Omental fat pad (tissue), 4 donors: ENCODE measurements at places on chromosomes 2 and 18.

- no peak for DNase-seq
Measured at GRCh38 chr18:27582760-27583412, 397.8 kb upstream of the CHST9 start.

DNA sequence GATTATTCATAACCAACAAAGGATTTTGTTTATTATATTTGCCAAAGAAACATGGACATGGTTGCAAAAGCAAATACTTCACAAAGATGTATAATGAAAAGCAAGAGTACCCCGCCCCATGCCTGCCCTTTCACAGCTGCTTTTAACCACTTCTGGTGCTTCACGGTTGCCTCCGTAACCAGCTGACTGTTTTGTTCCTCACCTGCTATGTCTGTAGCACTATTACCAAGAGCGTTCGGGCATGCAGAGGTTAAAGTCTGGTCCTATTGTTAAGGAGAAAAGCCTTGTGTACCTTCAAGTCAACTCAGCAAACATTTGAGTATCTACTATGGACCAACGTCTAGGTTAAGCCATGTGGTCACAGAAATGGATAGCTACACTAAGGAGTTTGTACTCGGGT lies 115.2 kb upstream of the FOSL2 start:
- no peak for DNase-seq

GRCh38 chr2:133516405-133517026 lies 51.7 kb downstream of the NCKAP5 start:
- DNase-seq: no peak

- DNase-seq: no peak
Measured at GRCh38 chr18:50802141-50802540, 17.7 kb downstream of the MRO start.

DNA sequence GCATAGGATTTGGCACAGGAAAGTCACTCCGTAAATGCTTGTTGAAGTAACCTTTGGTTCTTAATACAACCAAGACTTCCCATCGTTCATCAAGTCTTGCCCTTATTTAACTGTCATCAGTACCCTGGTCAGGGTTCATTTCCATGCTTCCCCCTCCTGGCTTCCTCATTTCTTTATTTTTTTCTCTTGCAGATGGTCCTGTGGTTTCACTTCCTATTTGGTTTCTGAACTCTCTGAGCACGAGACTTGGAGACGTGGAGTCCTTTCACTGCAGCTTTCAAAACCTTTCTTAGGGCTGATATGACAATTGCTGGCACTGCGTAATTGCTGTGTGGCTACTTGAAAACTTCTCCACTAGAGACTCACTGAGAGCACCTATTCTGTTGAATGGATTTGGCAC lies 59.9 kb upstream of the PID1 start:
- DNase-seq: no peak

- DNase-seq: no peak
Measured at GRCh38 chr18:55078303-55078932, 119.2 kb upstream of the CCDC68 start.

DNA sequence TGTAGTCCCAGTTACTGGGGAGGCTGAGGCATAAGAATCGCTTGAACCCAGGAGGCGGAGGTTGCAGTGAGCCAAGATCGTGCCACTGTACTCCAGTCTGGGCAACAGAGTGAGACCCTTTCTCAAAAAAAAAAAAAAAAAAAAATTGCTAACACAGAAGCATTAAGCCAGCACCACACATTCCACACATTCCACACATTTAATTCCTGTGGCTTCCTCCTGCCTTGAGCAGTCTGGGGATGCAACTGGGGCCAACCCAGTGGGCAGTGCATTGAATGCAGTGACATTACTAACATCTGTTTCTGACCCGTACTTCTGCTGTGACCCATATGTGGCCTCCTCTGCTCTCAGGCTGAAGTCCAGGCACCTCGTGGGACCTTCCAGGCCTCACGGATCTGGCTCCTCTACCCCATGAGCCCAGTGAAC lies 107.0 kb downstream of the BCL2L11 start:
- no peak for DNase-seq

- DNase-seq: no peak
Measured at GRCh38 chr2:118097657-118098056, 9.4 kb downstream of the INSIG2 start.

- no peak for DNase-seq
Measured at GRCh38 chr18:11955239-11956029, 25.9 kb upstream of the IMPA2 start.
